ENCODE measurements at places on chromosomes 6 and 20.

DNA sequence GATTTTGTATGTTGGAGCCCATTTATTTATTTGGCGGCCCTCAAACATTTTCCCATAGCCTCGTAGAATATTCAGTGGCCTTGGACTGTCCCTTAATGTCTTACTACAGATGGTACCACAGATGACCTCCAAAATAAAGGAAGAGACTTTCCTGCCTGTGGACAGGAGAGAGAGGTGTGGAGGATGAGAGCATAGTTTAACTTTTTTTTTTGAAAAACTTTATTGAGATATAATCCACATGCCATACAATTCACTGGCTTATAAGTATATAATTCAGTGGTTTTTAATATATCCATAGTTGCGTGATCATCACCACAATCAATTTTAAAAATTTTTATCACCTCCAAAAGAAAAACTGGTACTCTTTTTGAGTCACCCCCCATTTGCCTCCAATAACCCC, 4.6 kb upstream of the PPP1R16B start:
- DNase-seq, result no peak

DNA sequence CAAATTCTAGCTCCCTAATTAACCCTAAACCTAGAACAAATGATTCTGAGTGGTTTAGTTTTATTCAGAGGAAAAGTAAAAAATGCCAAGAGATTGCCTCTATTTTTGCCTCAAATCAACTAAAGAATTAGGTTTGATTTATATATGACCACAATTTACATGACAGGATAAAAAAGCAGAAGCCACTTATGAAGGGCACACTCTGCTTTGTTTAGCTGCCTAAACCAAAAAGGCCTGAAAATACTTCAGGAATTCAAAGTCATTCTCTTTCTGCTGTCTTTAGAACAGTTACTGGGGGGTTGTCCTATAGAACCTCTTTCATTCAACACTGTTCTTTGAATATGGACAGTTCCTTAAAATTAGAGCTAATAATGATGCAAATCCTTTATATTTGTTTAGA, 5.3 kb downstream of the FBXO5 start:
- no peak for DNase-seq

DNA sequence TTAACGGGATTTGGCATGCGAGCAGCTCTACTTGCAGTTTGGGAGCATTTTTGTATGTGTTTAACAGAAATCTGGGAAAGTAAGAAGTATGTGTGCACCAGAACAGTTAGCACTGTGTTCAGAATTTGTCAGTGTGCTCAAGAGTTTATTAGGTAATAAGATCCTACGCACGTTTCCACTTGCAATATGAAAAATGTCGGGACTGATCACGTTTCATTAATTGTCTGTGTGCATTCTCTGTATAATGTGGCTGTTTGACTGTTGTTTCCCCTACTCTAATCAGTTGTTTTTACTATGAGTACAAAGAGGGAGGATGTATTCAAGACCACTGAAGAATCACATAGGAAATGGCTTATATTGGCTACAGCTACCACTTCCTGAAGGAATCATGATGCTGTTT, 349.7 kb upstream of the POU3F2 start:
- DNase-seq, result no peak

DNA sequence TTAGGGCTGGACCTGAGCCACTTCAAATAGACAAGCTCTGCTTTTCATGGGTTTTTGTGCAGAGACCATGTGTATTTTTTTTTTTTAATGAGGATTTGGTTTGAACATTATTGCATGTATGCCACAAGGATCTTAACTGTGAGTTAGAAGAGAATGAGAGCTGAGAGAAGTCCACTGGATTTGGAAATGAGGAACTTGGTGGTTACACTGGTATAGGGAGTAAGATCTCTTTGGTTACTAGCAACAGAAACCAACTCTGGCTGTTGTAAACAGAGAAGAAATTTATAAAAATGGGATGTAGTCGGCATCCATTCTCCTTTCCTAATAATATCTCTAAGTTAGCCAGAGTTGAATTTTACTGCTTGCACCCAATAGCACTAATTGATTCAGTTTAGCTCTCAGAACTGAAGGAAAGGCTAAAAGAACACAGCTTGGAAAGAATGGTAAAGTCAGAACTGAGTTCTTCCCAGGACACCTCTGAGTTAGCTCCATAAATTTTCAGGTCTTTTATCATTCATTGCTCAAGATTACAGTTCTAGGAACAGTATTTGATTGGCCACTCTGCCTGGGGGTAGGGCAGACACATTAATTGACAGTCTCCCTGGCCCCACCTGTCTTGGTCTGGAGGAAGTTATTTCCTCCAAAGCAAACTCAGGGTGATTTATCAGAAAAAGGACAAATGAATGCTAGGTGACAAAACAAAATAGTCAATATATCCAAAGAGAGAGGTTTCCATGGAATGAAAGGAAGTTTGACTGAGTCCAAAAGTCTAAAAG, 3.9 kb upstream of the WFDC2 start:
- DNase-seq, result no peak

- no peak for DNase-seq
These were observed 1586.7 kb downstream of the HACE1 start for GRCh38 chr6:103273048-103273447.

GRCh38 chr6:122663981-122664380, 53.8 kb downstream of the PKIB start:
- DNase-seq, result no peak

DNA sequence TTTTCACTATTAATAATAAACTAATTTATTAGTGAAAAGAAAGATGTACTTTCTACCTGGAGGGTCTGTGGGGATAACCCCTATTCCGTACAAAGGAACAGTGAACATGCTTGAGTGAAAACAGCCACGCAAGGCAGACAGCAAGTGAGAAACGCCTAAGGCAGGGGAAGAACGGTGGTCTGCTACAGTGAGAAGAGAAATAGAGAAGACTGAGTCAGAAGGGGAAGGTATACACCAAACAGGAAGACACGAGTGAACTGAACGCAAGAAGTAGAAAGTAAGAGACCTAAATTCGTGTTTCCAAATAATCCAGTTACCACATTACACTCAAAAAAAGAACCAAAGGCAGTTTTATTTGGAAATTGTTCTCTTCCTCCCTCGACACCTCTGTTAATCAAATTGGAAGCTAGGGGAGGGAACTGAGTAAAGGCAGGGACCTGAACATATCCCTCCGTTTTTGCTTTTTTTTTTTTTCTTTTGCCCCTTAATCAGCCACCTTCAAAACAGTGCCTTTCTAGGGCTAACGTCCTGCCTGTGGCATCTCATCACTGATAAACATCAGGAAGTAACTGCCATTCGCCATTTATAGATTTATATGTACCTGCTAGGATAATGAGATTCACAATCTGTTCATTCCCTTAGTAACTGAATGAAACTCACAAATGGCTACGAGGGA, 48.9 kb downstream of the ATXN1 start:
- no peak for DNase-seq

DNA sequence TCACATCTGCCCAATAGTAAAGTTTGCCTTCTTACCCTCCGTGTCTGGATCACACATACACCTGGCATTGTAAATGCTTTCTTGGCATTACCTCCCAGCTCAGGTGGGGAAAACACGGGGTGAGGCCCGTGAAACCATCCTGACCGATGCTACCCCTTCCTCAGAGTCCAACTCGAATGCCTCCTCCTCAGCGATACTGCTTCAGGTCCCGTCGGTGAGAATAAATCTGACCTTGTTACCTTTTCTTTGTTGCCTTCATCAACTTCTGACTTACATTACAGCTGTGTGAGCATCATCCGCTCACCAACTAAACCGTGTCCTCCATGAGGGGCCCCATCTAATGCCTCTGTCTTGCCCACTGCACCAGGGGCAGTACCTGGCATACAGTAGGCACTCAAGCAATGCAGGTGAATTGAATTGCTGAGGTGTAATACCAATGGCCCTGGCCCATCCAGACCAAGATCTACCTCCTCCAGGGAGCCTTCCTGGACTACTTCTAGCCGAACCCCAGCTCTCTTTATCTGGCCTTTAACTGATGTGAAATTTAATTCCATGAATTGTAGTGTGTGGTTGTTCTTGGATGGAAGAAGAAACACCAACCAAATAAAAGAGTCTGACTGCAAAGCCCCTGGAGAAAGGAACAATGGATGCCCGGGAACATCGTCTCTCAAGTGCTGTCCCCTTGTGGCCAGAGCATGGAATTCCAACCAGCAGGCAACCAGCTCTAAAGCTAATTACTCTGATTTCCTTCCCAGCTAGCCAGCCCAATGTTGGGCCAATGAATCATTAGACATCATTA, 141.5 kb downstream of the ANKRD60 start:
- no peak for DNase-seq

DNA sequence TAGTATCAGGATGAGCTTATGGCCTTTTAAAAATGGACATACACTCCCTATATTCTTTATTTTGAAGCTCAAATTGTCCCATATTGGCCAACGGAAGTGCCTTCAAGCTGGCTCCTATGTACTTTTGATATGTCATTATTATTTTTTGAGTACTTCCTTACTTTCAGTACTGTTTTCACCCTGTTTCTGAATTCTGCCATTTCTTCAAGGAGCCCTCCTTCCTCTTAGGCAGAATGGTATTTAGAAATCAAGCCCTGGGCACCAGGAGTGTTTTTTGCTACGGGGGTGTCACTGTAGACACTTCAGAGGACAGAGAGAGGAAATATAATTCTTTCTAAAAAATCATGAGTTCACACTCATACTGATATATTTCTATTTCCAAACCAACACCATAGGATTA, 5.5 kb upstream of the MYLK4 start:
- no peak for DNase-seq

GRCh38 chr20:38473367-38473795, 738 bp downstream of the RALGAPB start:
- no peak for DNase-seq

GRCh38 chr6:85468326-85468725, 18.4 kb downstream of the NT5E start:
- DNase-seq, result no peak

DNA sequence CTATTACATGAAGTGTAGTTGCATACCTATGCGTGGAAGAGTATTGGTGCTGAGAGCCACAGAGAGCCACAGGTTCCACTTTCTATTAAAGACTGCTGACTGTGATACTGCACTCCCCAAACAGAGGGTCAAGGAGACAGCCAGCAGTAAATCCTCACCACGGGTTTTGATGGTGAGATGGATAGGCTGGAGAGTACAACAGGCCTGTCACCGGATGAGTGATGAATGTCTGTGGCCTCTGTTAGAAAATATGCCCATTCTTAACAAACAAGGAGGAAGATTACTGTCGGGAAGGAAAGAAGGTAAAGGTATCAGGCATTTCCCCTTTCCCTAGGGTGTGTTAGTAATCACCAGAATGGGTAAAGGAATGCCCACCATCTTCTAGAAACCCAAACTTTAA, 286.5 kb downstream of the ALDH8A1 start:
- DNase-seq, result no peak

- no peak for DNase-seq
These were observed 15.7 kb downstream of the MANEA start for GRCh38 chr6:95593025-95593424.

GRCh38 chr20:61613917-61614705, 362.1 kb downstream of the CDH4 start:
- no peak for DNase-seq

- DNase-seq, result no peak
These were observed 78.1 kb downstream of the LRFN2 start for GRCh38 chr6:40509086-40509485.

DNA sequence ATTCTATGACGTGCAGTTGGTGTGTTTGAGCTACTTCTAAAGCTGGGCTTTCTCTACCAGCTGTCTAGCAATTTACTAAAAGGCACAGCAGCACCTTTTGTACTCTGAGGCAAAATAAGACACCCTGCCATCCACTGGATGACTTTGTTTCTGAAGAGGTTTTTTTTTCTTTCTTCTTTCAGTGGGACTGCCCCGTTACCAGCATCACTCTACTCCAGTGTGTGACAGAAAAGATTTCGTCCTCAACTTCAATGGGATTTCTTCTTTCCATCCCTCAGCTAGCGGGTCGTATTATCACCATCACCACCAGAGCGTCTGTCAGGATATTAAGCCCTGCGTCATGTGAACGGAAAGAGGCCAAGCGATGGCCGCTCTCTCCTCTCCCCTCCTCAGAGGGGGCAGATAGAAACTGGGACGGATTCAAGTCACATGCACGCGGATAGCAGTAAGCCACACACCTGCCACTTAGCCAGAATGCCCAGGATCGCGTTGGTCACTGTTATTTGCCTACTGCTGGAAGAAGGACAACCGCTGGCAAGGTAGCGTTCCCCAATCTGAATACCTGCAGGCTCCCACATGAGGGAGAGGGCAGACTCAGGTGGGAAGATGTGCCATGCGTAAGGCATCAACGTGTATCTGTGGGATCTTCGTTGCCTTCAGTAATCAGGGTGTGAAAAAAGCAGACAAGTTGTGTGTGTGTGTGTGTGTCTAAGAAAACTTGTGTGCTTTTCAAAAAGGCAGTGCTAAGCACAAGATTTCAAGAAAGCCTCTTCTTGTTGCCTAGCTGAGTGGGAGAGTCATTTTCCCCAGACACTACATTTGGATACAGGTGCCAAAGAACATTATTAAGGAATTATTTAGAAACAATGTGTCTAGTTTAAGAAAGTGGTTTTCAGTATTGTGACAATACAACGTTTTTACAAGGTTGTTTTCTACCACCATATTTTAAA, 5.4 kb downstream of the FOXF2 start:
- DNase-seq, result no peak

DNA sequence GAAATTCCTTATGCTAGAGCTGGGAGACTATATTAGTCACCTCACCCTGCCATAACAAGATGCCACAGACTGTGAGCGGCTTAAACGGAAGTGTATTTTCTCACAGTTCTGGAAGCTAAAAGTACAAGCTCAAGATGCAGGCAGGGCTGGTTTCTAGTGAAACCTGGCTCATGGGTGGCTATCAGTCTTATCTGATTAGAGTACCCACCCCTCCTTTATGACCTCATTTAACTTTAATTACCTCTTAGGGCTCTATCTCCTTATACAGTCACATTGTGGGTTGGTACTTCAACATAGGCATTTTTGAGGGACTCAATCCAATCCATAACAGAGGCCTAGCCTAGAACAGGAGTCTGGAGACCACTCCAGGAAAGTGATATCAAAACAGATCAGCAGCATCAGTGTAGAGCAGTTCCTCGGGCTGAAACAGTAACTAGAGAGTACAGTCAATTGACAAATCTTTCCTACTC, 2.3 kb upstream of the SNRNP48 start:
- no peak for DNase-seq

GRCh38 chr6:108524528-108525248, 36.0 kb upstream of the FOXO3 start:
- DNase-seq, result no peak

DNA sequence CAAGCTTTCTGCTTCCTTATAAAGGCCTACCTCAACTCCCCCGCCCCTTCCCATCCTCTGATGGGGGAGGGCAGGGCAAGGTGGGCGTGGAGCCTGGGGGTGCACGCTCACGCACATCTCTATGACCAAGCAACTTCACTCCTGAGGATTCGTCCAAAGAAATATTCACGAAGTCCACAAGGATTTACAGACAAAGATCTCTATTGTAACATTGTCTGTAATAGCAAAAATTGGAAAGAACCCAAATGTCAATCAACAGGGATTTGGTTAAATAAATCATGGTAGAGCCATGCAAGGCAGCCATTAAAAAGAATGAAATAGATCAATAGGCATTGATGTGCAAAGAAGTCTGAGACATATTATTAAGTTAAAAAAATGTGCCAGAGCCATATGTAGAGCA, 130.4 kb upstream of the AFDN start:
- no peak for DNase-seq
